PC-9 (cell line): ENCODE measurements at places on chromosomes 11 and 22. TPM values are rescaled to one million over a fixed set of nuclear protein-coding genes. Genes with fewer than 3 reads are reported as not detected.
A peak's percentile ranks its signal among the peaks of the same experiment; 100 is the strongest.

APOL4 gene
- total RNA-seq = not detected in 2 replicates

FGF19 gene
- total RNA-seq = 2.0 and 3.4 TPM in 2 replicates

STK33 gene
- 5.8 and 6.1 TPM in 2 replicates for total RNA-seq

C11orf87 gene
- not detected in 2 replicates for total RNA-seq

LSP1 gene
- total RNA-seq = 2.5 and 2.6 TPM in 2 replicates

MYRF gene
- total RNA-seq = 15.3 and 16.3 TPM in 2 replicates

MS4A14 gene
- not detected in 2 replicates for total RNA-seq

DNA sequence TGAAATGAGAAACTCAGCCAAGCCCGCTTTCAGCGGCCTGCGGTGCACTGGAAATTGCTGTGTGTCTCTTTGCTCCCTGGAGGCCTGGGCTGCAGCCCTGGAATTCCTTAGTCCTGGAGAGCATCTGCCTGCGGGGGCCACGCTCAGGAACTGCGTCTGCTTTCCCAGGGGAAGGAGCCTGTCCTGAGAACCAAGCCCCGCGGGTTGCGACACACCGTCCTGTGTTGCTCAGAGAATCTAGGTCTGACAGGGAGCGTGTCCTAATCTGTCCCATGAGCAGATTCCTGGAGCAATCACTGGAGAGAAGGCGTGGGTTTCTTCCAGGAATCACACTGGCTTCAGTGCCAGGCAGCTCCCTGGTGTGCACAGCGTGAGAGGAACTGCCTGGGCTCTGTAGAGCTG lies 708.1 kb downstream of the BRD1 start:
- no peak for DNase-seq

DNA sequence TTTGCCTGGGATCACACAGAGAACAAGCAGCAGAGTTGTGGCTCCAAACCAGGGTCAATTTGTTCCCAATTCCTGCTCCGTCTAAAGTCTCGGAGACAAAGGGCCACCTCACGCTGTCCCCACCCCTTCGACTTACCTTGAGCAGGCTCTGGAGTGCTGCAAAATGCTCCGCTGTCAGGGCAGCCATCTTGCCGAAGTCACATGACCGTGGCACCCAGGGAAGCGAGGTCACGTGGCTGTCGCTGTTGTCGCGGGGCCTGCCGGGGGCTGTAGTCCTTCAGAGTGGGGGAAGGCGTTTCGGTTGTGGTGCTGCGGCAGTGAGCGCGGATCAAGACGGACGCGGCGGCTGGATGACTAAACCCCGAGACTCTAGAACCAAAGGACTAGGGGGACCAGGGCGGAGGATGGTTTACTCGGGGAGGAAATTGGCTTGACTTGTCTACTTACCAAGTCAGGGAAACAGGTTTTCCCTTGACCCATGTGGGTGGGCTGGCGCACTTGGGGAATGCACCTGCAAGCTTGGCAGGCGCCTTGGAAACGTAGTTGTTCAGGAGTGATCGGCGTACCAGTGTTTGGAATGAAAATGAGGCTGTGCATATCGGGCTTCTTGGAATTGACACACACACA lies at the start of gene COMMD9:
COMMD9 (minus strand) TSS at position 199 of the 627 bp plus-strand sequence; CDS start at position 187, 12 bp downstream.
- peak; percentile 92 for DNase-seq

DNA sequence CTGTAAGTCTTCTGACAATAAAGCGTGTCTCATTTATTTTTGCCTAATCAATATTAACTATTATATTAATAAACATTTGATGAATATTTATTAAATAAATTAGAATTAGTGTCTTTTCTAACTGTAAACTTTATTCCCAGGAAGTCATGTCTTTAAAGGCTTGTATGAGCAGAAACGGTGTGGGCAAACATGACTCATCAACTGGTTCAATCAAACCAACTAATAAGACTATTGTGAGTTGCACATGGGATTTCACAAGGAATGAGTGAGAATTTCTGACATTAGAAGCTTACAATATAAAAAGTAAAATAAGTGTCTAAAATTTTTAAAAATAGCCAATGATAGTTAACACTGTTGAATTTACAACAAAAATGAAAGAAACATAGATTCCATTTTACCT lies 259.2 kb upstream of the CTSC start:
- no peak for DNase-seq

DNA sequence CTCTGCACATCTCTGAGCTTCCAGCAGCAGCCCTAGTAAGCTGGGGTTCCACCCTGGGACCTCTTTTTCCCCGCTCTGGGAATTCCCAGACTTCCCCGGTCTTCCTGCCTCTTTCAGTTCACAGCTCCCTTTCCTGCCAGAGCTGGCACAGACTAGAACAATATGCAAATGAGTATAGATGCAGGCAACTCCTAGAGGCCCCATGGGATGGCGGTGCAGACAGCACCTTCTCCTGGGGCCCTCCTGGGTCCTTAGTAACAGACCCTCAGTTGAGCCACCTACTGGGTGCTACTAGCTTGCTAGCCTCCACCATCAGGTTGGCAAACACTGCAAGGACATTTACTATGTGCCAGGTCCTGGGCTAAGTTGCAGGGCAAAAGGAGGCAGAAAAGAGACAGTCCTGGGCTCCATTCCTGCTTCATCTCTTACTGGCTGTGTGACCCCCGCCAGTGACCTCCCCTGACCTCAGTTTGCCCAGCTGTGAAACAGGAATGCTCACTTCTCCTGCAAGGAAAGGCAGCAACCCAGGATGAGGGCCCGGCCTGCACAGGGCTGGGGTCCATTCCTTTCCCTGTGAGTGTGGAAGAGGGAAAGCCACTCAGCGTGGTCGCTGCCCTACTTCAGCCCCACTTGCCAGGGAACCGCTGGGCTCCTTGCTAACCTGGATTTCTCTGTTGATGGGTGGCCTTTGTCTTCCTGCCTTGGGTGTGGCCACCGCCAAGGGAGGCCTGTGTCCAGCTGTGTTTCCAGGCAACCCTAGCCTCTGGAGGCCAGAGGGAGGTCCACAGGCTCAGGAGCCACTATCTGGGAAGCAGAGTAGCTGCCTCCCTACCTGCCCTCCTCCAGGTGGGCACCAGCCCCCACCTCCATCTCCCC lies 7.3 kb downstream of the RELT start:
- DNase-seq = no peak

DNA sequence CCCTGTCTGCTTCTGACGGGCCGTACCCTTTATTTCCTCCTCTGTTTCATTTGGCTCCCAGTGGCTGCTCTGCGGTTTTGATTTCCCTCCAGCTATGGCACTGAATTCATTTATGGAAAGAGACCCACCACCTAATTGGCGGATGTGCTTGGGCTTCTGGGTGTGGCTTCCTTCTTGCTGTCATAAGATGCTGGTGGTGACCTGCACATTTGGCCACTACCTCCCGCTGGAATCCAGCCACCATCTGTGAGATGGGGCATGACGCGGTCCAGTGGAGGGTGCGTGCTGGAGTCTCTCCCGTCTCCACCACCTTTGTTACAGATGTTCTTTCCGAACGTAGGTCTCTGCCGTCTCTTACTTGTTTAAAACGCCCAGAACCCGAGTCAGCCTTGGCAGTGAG lies 47.7 kb upstream of the FADD start:
- DNase-seq = no peak

DNA sequence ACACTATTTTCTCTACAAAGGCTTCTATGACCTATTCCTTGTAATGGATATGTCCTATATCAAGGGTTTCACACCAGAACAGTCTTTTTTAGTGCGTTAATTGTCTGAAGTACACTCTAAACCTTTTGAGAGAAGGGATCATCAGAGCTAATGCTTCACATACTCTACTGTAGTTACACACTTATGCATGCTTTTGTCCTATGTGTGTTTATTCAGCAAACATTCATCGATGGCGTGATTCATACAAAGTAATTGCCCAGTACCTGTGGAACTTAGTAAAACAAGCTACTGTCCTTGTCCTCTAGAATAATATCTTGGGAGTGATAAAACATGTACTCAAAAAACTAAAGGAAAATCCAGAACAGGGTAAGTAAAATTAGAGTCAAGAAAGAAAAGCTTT lies 139.2 kb downstream of the GUCY1A2 start:
- no peak for DNase-seq

- DNase-seq = no peak
These were observed 78.5 kb downstream of the MORC2 start for GRCh38 chr22:30889996-30890480.

DNA sequence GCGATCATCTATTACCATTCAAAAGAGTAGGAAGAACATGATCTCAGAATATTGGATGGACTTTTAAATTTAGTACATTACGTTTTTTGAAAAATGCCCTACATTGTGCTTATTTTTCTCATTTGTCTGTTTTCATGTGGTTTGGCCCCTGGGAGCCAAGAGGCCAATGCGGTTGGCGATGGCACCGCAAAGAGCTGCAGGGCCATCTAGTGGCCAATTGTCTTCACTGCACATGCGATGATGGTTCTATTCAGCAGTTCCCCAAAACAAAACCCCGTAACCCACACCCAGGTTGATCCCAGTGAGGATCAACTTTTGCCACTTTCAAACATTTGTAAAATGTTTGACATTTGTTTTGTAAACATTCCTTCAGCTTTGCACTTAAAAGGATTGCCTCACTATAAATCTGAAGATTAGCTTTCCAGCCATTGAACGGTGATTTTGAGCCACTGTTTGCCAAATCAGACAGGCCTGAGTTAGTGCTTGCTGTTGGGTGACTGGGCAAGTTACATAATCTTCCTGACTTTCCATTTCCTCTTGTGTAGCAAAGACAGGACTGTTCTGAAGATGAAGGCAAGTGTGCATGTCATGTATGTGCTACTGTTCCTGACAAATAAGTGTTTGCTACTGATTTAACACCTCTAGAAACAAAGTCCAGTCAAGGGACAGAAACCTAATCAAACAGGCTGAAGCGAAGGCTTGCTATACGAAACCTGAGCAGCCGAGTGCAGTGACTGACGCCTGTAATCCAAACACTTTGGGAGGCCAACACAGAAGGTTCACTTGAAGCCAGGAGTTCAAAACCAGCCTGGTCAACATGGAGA lies 29.2 kb upstream of the XBP1 start:
- DNase-seq = peak; percentile 50

DNA sequence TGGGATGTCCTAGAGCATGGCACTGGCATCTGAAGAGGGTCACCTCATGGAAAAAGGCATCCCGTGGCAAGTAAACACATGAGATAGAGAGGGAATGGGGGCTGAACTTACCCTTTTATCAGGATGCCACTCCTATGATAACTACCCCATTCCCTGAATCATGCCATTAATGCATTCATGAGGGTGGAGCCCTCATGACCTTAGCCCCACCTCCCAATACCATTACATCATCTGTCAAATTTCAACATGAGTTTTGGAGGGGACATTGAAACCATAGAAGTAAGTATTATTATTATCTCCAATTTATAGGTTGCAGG lies 65.2 kb downstream of the MTNR1B start:
- no peak for DNase-seq

DNA sequence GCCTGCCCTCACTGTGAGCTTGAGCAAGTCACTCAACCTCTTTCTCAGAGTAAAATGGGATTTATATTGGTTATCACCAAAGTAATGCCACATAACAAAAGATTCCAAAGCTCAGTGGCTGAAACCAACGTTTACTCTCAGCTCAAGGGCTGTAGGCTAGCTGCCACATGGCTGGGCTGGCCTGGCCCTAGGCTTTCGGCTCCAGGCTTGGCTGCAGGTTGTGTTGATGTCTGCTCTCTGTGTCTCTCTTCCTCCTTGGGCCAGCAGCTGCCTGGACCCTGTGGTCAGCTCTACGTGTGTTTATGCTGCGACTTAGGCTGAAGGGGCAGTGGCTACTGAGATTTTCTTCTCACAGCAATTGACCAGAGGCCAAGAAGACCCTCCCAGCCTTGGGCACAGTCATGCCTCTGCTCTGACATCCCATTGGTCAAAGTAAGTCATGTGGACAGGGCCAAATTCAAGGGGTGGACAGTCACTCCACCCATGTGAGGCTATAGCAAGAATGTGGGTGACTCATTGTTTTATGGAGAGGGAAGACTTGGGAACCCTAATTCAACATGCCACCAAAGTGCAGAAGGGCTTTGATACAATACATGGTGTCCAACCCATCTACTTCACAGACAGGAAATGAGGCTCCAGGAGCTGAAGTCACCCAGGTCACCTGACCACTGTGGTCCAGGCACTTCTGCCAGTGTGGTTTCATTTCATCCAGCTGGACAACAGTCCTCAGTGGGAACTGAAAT lies 90.6 kb downstream of the TSPAN18 start:
- DNase-seq = no peak

GRCh38 chr11:67261946-67262681 lies 4.2 kb upstream of the GRK2 start:
- no peak for DNase-seq

DNA sequence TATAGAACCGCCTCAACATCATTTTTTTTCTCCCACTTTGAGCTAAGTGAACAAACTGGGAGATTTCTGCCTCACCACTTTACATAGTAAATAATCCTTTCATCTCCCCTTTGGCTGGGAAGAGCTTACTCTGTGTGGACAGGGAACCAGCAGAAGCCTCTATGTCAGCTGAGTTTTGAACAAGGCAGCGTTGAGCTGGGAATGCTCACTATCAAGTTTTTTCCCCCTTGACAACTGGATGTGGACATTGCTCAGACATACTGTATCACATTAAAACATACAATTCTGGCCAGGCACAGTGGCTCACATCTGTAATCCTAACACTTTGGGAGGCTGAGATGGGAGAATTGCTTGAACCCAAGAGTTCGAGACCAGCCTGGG lies 46.0 kb downstream of the AHNAK start:
- DNase-seq = no peak
